Neural progenitor cell (in vitro differentiated cells): ENCODE measurements at places on chromosomes 7 and 10.

DNA sequence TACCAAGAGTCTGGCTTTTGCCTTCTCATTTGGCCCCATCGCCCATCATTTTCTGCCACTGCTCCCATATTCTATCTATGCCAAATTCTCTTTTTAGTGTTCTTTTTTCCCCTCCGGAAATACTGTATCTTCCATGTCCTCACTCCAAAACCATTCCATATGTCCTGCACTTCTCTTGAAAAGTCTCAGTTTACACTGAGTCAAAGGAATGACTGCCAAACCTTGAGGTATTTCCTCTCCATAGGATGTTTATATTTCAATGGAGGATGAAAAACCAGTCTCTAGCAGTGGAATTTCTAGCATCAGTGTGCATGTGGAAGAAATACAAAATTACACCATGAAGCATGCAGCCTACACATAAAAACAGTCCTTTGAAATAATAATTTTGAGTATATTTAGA, 121.4 kb upstream of the PHYHIPL start:
- no peak for DNase-seq

- DNase-seq, result no peak
Measured at GRCh38 chr10:113199459-113199858, 249.4 kb downstream of the TCF7L2 start.

DNA sequence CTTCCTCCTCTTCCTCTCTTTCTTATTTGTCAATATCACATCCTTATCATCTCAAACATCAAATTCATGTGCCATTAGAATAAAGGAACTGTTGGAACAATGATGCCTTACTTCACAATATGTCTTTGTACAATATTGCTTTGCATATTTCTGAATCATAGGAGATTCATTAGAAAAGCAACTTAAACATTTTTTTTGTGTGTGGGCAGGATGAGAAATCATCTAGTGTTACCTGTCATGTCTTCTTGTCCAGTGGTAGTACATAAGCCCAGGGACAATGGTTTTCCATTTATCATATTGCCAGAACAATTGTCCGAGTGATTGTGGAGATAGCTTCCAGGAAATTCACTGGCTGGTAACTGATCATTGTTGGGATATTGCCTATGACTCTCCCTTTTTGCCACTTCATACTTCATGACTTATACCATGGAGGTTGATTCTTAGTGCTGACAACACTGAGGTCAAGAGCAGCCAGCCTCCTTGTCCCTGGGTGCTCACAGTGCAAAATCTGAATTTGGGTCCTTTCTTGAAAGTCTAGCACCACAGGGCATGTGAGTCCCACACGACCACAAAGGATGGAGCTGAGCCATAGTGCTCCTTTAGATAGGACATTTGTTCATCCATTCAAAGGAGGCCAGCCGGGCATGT, 215.0 kb downstream of the MDFIC start:
- DNase-seq, result no peak

DNA sequence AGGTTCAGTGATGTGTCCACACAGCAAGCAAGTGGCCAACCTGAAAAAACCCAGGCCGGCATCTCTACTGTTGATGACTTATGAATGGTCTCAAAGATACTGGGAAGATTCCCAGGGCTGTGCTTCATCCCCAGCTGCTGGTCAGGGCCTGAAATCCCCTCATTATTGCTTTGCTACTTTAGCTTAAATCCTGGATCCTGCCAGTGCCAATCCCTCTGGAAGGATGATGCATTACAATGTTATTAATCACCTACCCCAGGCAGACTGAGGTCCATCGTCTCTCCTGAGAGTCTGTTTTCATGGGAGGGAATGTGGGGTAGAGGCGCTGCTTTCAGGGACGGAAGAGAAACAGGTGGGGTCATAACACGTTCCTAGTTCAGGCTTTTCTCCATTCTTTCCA, 371.6 kb downstream of the RPS24 start:
- DNase-seq, result no peak

- no peak for DNase-seq
Measured at GRCh38 chr7:88358526-88358838, 51.8 kb upstream of the STEAP4 start.

GRCh38 chr7:86448856-86449255, 194.9 kb upstream of the GRM3 start:
- DNase-seq, result no peak

- no peak for DNase-seq
Measured at GRCh38 chr10:131676046-131676799, 224.6 kb upstream of the PPP2R2D start.

DNA sequence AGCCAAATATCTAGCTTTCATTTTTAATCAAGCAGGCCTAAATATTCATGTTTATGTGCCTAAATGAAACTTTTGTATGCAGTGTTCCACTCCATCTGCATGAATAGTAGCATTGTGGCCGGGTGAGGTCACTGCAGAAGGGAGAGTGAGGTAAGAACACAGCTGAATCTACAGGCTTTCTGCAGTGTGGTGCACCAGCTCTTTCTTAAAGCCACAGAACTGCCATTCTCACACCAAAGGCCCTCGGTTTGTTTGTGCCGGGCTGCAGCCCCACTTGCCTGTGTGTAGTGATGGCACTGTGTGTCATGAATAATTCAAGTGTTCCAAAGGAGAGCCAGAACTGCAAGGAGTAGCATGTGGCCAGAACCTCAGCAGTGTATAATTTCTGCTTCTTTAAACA, 204.1 kb downstream of the TRIL start:
- peak; percentile 33 for DNase-seq

DNA sequence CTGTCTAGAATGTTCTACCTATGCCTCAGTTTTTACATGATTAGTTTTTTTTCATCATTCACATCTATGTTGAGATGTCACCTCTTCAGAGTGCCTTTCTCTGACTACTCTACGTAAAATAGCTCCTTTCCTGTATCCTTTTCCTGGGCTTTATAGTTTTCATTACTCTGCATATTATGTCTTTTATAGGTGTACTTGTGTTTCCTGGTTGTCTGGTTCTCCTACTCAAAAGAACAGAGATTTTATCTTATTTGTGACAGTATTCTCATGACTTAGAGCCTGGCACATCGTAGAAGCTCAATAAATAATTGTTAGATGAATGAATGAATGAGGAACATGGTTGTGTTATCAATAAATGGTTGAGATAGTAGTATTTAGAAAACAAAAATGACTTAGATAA, 17.9 kb downstream of the STEAP1 start:
- no peak for DNase-seq

GRCh38 chr10:124384172-124384571, 34.6 kb downstream of the OAT start:
- DNase-seq, result no peak

DNA sequence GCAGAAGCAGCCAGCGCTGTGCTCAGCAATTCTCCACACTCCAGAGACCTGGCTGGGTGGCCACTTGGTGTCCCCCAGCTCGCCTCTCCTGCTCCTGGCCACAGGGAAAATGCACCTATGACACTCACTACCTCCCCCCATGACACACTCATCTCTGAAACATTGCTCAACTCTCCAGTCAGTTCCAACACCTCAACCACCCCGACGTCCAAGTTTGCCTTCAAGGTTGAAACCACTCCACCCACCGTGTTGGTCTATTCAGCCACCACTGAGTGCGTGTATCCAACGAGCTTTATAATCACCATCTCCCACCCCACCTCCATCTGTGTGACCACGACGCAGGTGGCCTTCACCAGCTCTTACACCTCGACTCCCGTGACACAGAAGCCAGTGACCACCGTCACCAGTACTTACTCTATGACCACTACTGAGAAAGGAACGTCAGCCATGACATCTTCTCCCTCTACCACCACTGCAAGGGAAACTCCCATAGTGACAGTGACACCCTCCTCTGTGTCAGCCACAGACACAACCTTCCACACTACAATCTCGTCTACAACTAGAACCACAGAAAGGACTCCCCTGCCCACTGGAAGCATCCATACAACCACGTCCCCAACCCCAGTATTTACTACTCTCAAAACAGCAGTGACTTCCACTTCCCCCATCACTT, 2.7 kb downstream of the MUC3A start:
- no peak for DNase-seq

GRCh38 chr7:72391821-72392377, 20.2 kb downstream of the CALN1 start:
- no peak for DNase-seq

DNA sequence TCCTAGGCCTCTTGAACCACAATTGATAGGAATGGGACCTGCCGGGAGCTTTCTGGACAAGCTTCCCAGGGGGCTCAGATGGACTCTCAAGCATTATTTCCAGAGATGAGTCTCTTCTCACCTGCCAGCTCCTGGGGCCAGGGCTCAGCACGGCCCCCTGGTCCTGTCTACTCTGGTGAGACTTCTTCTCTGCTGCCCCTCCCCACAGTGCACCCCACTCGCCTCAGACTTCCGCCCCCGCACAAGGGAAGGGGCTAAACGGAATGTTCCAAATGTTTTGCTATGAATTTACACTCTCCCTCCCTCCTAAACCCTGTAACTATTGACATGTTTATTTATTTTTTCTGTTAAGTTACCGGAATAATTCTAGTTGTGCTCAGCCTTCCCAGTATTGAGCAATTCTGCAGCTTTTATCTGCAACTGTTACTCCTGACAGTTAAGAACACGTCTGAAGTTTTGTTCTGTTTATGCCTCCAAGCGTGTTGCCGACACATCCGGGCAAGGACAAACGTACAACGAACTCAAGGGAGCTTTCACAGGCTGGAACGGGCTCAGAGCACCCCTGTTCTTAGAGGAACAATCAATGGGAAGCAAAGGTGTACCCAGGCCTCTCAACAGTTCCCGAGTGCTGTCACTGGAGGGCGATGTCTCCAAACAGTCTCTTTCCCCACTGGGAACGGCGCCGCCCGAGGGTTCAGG, 55.2 kb downstream of the FHIP2A start:
- peak; percentile 85 for DNase-seq

GRCh38 chr7:123242467-123243092, 42.8 kb upstream of the SLC13A1 start:
- DNase-seq, result no peak

DNA sequence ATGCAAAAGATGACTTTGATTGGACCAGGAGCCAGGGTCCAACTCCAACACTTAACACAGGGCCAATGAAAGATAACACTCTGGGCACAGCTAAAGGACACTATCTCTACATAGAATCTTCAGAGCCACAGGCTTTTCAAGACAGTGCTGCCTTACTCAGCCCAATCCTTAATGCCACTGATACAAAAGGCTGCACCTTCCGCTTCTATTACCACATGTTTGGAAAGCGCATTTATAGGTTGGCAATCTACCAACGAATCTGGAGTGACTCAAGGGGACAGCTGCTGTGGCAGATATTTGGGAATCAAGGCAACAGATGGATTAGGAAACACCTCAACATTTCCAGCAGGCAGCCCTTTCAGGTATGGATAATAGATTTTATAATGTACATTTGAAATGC, 160.7 kb downstream of the MALRD1 start:
- no peak for DNase-seq

DNA sequence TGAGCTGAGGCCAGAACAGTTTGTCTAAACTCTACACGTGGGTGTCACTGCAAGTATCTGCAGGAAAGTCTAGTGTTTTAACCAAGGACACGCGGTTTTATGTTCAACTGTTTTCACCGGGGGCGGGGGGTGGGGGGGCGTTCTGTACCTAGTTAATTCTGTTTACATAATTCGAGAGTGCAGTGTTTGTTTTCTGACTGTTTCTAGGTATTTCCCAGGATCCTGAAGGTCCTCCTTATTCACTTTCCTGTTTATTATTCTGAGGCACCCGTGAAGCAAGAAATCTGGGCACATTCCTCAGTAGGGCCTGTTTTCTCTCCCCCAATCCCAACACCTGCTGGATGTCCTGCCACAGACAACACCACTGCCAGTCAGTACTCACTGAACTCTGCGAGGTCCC, 7.6 kb downstream of the LOXL4 start:
- no peak for DNase-seq

DNA sequence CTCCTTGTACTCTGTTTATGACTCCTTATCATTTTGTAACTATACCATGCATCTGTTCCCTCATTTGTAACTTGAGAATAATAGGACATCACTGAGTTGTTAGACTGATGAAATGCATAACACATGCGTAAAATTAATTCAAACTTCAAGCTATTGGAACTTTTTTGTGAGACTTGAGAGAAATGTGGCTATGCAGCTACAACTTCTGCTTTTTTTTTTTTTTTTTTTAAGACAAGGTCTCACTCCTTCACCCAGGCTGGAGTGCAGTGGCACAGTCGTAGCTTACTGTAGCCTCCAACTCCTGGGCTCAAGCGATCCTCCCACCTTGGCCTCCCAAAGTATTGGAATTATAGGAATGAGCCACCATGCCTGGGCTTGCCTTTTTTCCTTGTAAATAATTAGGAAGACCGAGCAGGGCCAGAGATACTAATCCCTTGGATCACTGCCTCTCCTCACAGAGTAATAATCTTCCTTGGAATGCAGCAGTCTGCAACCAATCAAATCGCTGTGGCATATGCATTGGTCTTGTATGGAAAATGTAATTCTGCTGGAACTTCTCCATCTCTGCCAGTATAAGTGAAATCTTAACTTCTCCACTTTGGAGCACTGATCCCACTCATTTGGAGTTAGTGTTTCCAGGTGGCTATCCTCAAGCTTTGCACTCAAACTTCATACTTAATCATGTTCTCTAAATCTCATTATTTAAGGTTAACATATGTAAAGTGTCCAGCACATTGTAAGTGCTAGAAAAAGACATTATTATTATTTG, 2.0 kb upstream of the PANK1 start:
- peak; percentile 51 for DNase-seq

DNA sequence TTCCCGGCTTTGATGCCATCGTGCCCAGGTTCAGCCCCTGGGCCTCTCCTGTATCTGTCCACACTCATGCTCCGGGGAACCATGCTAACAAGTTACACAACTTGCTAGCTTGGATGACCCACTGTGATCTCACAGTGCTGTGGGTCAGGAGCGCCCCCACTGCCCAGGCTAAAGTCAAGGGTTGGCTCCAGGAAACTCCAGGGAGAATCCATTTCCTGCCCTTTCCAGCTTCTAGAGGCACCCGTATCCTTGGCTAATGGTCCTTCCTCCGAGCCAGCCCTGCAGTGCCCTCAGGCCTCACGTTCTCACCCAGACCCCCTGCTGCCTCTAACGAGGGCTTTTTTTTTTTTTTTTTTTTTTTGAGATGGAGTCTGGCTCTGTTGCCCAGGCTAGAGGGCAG, 19.5 kb downstream of the AMZ1 start:
- no peak for DNase-seq

- peak; percentile 52 for DNase-seq
Measured at GRCh38 chr10:96765406-96766240, 45.3 kb upstream of the PIK3AP1 start.

GRCh38 chr7:3412871-3413270, 111.8 kb downstream of the SDK1 start:
- DNase-seq, result no peak

- no peak for DNase-seq
Measured at GRCh38 chr7:105408791-105409410, 20.2 kb upstream of the SRPK2 start.

- DNase-seq, result peak; percentile 43
Measured at GRCh38 chr10:75904499-75905283, 473.3 kb downstream of the LRMDA start.
